Pons (tissue), 1 donor: ENCODE measurements at places on chromosomes 16 and 17.
A peak's percentile ranks its signal among the peaks of the same experiment; 100 is the strongest.

- DNase-seq: no peak
Measured at GRCh38 chr17:63483038-63483437, 6.2 kb downstream of the ACE start.

GRCh38 chr17:71613996-71614395 is 506.8 kb upstream of the SOX9 start:
- DNase-seq: no peak

- DNase-seq: peak; percentile 5
Measured at GRCh38 chr17:67718325-67718941, 697 bp downstream of the NOL11 start.

DNA sequence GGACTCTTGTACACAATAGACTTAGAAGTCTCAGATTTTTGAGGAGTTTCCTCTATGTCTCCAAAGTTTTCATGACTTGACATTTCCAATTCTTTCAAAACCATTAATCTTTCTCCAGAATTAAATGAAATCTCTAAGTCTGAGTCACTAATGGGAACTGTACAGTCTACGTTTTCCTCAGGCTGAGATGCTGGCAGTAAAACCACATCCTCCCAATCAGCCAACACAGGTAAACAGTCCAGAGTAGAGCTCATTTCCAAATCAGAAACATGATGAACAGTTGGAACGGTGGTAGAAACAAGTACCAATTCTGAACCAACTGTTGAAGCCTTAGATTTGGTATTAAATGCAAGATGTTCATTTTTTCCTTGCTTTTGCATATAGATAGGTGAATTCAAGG is 7.9 kb downstream of the ERI2 start:
- DNase-seq: no peak

- DNase-seq: no peak
Measured at GRCh38 chr16:68999114-68999513, 106.3 kb upstream of the HAS3 start.

GRCh38 chr17:47945529-47946508 is 4.4 kb downstream of the PNPO start:
- DNase-seq: peak; percentile 36

- DNase-seq: no peak
Measured at GRCh38 chr16:11955713-11956123, 9.3 kb upstream of the TNFRSF17 start.

- DNase-seq: no peak
Measured at GRCh38 chr16:79468121-79468552, 132.4 kb downstream of the MAF start.

DNA sequence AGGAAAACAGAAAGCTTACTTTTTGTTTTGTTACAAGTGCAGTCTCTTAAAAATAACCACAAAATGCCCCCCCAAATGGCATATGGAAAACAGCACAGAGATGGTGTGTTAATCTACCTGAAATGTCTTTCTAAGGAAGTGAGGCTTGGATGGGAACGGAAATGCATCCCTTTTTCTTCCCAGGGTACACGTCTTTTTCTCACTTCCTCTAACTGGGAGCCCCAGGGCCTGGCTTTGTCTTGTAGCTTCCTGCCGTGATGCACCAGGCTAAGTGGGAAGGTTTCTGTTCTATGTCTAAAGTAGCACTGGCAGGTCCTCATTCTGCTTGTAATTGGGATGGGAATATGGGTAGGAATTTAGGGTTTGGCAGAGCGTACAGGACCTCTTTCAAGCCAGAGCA is 52.5 kb upstream of the CACNG3 start:
- DNase-seq: no peak

- no peak for DNase-seq
Measured at GRCh38 chr16:79605999-79606398, 5.5 kb upstream of the MAF start.

- DNase-seq: no peak
Measured at GRCh38 chr16:8572063-8572918, 18.0 kb downstream of the TMEM114 start.

DNA sequence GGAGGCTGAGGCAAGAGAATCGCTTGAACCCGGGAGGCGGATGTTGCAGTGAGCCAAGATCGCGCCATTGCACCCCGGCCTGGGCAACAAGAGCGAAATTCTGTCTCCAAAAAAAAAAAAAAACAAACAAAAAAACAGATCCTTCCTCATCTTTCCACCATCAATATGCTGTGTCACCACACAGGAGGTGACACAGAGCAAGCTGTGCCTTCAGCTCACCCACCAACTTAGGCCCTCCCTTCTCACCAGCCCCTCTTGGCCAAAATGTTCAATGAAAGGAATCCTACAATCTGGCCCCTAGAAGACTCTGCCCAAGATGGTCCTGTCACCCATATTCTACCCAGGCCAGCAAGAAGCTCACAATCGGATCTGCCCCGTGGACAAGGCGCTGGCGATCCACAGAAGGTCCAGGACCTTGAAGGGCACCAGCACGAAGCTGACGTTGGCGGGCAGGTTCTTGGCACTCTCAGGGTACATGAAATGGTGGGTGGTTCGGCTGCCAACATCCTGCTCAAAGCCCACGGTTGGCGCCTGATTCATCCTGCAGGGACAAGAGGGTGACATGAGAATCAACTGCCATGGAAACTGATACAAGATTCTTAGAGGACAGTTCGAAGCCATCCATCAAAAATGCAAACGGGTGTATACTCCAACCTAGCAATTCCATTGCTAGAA is 41.4 kb downstream of the DDX19A start:
- no peak for DNase-seq

DNA sequence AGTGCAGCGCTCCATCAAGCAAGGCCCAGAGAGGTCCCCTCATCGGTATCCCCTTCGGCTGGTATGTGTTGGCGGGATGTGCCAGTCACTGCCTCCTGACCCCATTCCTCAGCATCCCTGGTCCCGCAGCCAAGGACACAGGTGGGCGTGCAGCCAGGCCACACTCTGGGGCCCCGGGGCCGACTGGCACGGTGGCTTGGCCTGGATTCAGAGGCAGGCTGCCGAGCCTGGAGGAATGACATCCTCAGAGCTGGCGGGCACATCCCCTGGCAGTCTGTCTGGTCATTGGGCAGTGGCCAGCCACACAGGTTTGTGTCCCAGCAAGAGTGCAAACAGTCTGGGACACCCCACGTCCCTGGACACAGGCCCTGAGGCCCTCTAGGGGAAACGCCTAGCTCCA is 111.1 kb downstream of the SDK2 start:
- peak; percentile 25 for DNase-seq

DNA sequence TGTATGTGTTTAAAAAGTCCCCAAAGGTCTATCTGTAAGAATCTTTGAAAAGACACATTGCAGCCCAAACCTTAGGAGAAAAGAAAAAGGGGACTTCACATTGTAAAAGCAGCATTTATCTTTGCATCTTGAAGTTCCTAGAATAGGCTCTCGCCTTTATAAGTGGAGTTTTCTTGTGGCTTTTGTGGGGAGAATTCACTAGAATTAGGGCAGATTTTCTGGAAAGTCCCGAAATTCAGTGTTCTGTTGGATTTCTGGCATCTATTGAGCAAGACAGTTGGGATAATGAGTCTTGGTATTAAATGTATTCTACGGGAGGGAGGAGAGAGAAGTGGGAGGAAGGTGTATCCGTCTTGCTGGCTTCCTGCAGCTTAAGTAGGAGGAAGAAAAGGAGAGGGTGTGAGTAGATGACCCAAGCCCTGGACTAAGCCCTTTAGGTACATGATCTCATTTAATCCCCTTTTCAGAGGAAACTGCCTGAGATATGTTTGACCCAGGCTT is 62.6 kb downstream of the PRKCA start:
- DNase-seq: no peak

DNA sequence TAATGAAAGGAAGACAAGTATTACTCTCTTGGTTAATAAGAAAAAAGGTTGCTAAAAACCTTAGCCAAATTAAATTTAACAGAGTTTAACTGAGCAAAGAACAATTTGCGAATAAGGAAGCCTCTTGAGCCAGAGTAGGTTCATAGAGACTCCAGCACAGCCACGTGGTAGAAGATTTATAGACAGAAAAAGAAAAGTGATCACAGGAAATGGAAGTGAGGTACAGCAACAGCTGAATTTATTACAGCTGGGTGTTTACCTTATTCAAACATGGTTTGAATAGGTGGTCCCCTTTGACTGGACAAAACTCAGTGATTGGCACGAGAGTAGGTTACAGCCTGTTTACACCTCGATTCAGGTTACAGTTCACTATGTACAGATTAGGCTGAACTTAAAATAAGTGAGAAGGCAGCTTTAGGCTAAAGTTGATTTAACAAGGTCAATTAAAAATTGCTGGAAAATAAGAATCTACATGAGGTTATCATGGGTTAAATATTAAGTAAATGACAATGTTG is 3.3 kb upstream of the CCL15 start:
- no peak for DNase-seq

GRCh38 chr16:585351-585750 is 4.5 kb upstream of the RAB40C start:
- DNase-seq: no peak

DNA sequence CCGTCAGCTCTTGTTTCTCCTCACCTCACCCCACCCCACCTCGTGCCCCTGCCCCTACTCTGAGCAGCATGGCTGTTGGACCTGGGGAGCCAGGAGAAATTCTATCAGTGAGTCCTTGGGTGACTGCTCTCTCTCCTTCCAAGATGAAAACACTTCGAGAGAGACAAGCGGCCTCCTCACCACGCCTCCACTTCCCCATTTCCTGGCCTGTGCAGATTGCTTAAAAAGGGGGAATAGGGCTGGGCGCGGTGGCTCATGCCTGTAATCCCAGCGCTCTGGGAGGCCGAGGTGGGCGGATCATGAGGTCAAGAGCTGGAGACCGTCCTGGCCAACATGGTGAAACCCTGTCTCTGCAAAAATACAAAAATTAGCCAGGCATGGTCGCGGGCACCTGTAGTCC is 9.5 kb downstream of the DLX4 start:
- no peak for DNase-seq

DNA sequence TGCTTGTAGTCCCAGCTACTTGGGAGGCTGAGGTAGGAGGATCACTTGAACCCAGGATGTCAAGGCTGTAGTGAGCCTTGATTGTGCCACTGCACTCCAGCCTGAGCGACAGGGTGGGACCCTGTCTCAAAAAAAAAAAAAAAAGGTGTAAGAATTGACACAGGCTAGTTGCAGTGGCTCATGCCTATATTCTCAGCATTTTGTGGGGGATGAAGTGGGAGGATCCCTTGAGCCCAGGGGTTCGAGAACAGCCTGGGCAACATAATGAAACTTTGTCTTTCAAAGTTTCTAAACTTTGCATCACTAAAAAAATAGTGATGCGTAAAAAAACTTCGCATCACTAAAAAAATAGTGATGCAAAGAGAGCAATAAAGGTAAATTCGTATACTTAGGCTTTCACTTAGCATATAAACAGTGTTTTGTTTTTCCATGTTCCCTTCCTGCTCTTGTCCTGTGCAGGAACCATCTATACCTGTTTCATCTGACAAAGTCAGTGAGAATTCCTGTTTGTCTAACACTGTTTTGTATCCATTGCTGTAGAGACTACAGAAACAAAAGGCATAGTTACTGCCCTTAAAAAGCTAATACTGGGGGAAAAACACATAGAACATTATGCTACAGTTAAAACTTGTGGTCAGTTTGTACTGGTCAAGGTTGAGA is 32.1 kb downstream of the CTCF start:
- no peak for DNase-seq
